Hematopoietic multipotent progenitor cell treated with erythropoietin and hydrocortisone succinate and interleukin-3 and kit ligand, for 6 days (in vitro differentiated cells): ENCODE measurements at places on chromosomes 11 and 22.

DNA sequence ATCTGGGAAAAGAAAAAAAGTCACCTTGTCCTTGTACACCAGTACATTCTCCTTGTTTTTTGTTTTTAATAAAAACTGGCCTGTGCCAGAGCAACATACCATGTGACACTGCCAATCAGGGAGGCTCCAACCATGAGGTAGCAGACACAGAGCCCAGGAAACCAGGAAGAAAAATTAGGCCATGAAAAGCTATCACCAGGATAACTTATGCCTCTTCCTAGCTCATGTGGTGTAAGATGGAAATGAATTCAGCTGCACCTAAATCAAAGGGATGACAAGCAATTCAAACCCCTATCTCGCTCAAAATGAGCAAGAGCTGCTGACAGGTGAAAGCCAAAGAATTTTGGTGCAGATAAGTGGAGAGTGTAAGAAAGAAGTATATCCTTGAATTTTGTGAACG lies 7.7 kb downstream of the DRD2 start:
- DNase-seq = no peak

- DNase-seq = no peak
These were observed 47.1 kb upstream of the OPCML start for GRCh38 chr11:133579165-133580031.

GRCh38 chr11:13040969-13041561 lies 31.9 kb downstream of the RASSF10 start:
- DNase-seq = no peak

- no peak for DNase-seq
These were observed 16.1 kb downstream of the SELENOO start for GRCh38 chr22:50216684-50217520.

DNA sequence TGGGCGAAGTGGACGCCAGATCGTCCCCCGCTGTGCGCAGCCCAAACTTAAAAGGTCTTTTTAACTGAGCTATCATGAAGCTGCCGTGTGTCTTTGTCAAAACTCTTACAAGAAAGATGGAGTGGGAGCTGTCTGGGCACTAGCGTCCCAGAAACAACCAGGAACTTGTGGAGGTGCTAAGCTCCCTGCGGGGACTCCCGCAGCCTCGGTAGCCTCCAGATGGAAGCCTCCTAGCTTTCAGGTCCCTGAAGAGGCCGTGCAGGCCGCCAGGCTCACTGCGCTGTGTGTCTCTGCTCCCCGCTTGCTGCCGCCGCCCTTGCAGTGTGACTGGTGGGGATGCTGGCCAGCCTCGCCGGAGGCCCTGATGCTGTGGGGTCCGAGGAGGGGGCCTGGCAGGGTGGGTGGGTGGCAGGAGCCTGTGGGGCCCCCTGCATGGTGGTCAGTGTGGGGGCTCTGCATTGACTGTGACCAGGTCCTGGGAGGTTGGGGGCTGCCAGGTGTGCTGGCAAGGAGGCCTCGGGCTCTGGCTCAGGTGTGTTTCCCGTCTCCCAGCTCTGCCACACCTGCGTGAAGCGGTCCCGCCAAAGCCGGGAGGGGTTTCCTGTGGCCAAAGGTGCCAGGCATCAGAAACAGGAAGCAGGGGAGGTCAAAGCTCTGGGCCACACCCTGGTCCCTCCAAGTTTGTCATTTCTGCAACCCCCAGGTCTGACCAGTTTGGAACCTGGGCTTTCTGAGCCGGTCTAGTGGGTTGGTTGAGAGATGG lies 1.2 kb downstream of the TRABD start:
- DNase-seq = peak; percentile 43

DNA sequence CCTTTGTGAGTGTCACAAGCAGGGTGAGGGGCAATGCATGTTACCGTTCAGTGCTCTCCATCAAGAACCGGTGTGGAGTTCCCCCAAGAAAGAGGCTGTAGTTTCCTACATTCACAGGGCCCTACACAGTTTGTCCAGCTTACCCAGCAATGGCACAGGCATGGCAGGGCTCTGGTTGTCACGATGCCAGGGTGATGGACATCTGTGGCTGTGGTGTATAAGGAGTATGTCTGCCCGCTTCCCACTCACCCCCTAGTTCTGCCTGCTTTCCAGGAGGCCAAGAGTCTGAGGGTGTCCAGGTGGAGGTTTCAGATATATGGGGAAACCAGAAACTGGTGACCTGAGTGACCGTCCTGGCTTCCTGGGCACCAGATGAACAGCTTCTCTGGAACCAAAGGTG lies 116.1 kb downstream of the PKNOX2 start:
- no peak for DNase-seq

- DNase-seq = no peak
These were observed 51.6 kb downstream of the SMIM38 start for GRCh38 chr11:69207165-69207889.
